ENCODE measurements at places on chromosomes 5 and 9. TPM values are rescaled to one million over a fixed set of nuclear protein-coding genes. Genes with fewer than 3 reads are reported as not detected.

The ACTBL2 gene
- not detected for total RNA-seq

The PCDHB4 gene
- total RNA-seq: not detected

The FBP1 gene
- 12.2 TPM for total RNA-seq

The MYOT gene
- not detected for total RNA-seq

The SH3PXD2B gene
- 0.52 TPM for total RNA-seq

The MXD3 gene
- total RNA-seq: 6.9 TPM

The PPP3R2 gene
- not detected for total RNA-seq

The CER1 gene
- not detected for total RNA-seq

The SHISAL2B gene
- total RNA-seq: not detected

The ITGA2 gene
- total RNA-seq: 0.73 TPM

The ECSCR gene
- not detected for total RNA-seq

The IFNA13 gene
- total RNA-seq: not detected

The SLC27A6 gene
- total RNA-seq: not detected

The FOXD4L6 gene
- total RNA-seq: not detected

The SPATA31A3 gene
- total RNA-seq: not detected

The CCIN gene
- total RNA-seq: 1.0 TPM

The SLC4A9 gene
- 0.10 TPM for total RNA-seq

The C9 gene
- total RNA-seq: not detected

The BTF3 gene
- total RNA-seq: 456 TPM

The UBE2B gene
- 83.7 TPM for total RNA-seq

The MEIKIN gene
- total RNA-seq: 1.0 TPM

The MARCOL gene
- not detected for total RNA-seq

The SLC6A19 gene
- total RNA-seq: not detected

The DDX4 gene
- not detected for total RNA-seq

The IRGM gene
- total RNA-seq: 2.5 TPM

The RORB gene
- total RNA-seq: 0.10 TPM

The PAEP gene
- total RNA-seq: not detected

The GLIPR2 gene
- 86.0 TPM for total RNA-seq

The SVEP1 gene
- not detected for total RNA-seq

The RNF208 gene
- 0.31 TPM for total RNA-seq
